ENCODE measurements at places on chromosomes 3 and 15.
A peak's percentile ranks its signal among the peaks of the same experiment; 100 is the strongest.

DNA sequence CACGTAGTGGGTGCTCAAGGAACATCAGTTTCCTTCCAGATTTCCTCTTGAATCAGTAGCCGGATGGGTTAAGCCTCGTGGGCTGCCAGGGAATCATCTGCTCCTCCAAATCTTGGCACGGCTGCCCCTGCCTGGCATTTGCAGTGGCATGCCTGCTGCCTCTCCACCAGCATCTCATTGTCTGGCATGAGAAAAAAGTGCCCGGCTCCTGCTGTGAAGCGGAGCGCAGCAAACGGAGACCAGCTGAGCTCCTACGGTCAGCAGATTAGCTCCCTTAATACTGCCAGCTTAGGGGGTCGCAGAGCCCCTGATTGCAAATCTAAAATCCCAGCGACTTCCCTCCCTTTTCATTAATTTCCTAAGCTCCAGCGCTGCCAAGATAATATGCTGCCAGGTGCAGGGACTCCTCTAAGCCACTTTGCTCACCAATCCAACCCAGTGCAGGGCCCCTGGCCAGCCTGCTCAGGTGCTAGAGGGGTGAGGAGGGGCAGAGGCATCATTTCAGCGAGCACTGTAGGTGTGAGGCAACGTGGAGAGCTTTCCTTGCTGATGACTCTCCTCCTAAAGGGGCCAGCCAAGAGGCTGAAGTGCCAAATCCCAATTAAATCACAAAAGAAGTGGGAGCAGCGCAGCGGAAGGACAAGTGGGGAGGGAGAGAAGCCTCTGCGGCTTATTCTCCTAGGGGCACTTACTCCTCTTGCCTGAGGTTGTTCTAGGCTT, 49.6 kb upstream of the ST8SIA2 start:
- H3K27me3 ChIP-seq = no peaks in the 10 kb centered on the region
- no peak overlapping the region for H3K27ac ChIP-seq
- H3K4me1 ChIP-seq = no peaks in the 10 kb centered on the region
- no peak for DNase-seq
- no peaks in the 10 kb centered on the region for H3K36me3 ChIP-seq
- no peak overlapping the region for H3K4me3 ChIP-seq

GRCh38 chr3:95200384-95200783, 1137.5 kb downstream of the NSUN3 start:
- DNase-seq = no peak
- H3K4me3 ChIP-seq = no peak overlapping the region
- H3K36me3 ChIP-seq = no peaks in the 10 kb centered on the region
- H3K27ac ChIP-seq = no peak overlapping the region

GRCh38 chr3:49674497-49674983, 389 bp downstream of the APEH start:
- H3K27me3 ChIP-seq = no peaks in the 10 kb centered on the region
- H3K27ac ChIP-seq = peak overlapping the region; percentile 86
- H3K4me1 ChIP-seq = peaks cover 27% of the 10 kb centered on the region
- no peaks in the 10 kb centered on the region for H3K36me3 ChIP-seq
- DNase-seq = no peak
- H3K4me3 ChIP-seq = peak overlapping the region; percentile 75

DNA sequence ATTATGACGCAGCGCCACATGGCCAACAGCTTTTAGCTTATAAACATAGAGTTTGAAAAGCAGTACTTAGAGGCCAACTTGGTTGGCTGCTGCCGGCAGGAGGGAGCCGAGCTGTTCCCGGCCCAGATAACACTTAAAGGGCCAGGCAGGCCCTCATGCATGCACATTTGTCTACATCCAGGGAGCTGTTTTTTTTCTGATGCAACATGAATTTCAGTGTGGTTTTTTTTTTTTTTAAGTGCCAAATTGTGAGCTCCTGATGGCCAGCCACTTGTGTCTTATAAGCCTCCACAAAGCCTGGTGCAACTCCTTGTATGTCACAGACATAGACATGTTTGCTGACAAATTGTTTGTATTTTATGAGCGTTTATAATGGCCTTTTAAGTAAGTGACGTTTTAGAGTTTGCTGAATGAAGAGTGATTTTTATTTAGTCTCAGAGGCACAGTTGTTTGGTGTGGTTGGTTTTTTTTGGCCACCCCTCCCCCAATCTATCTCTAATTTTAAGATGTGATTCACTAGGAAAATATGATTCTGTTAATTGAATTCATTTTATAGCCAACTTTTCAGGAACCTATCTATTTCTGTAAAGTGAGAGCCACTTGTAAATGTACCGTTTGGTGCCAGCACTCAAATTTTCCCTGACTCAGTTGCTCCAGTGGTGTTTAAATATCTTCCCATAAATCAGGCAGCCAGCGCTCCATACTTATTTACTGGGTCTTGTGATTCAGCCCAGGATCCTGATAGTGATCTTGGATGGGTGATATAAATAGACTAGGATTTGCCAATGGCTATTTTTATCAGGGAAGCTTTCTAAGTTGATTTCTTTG, 134.3 kb downstream of the VGLL4 start:
- no peaks in the 10 kb centered on the region for H3K36me3 ChIP-seq
- no peaks in the 10 kb centered on the region for H3K27me3 ChIP-seq
- peak; percentile 68 for DNase-seq
- H3K4me1 ChIP-seq = peaks cover 3% of the 10 kb centered on the region

- H3K4me3 ChIP-seq = no peak overlapping the region
- no peak for DNase-seq
- H3K4me1 ChIP-seq = no peaks in the 10 kb centered on the region
- H3K27me3 ChIP-seq = no peaks in the 10 kb centered on the region
- H3K36me3 ChIP-seq = peaks cover 3% of the 10 kb centered on the region
- H3K27ac ChIP-seq = no peak overlapping the region
Observed at GRCh38 chr3:67381667-67382272, 272.6 kb downstream of the SUCLG2 start.

DNA sequence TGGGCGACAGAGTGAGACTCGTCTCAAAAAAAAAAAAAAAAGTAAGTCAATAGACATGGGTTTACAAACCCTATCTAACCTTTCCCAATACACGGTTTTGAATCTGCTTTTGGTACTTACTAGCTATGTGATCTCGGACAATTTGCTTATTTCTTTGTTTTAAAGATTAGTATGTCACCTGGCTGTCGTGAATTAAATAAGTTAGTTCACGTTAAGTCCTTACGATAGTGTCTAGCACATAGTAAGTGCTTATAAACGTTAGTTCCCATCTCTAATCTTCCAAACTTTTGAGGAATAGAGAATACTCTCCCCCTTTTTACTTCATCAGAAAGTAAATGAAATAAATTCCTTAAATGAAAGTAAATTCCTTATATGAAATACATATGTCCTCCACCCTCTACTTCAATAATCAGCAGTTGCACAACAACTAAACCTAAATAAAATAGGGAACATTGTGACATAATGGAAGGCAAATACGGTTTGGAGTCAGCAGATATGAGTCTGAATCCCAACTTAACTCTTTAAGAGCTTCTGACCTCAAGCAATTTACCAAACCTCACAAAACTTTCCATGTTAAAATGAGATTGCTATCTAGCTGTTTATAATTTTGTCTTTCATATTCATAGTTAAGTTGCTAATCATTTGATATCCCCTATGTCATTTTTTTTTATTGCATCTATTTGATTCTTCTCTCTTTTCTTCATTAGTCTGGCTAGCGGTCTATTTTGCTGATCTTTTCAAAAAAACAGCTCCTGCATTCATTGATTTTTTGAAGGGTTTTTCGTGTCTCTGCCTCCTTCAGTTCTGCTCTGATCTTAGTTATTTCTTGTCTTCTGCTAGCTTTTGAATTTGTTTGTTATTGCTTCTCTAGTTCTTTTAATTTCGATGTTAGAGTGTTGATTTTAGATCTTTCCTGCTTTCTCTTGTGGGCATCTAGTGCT, 134.6 kb downstream of the PEAK1 start:
- DNase-seq = no peak
- H3K4me3 ChIP-seq = no peak overlapping the region
- no peaks in the 10 kb centered on the region for H3K36me3 ChIP-seq
- no peak overlapping the region for H3K27ac ChIP-seq

DNA sequence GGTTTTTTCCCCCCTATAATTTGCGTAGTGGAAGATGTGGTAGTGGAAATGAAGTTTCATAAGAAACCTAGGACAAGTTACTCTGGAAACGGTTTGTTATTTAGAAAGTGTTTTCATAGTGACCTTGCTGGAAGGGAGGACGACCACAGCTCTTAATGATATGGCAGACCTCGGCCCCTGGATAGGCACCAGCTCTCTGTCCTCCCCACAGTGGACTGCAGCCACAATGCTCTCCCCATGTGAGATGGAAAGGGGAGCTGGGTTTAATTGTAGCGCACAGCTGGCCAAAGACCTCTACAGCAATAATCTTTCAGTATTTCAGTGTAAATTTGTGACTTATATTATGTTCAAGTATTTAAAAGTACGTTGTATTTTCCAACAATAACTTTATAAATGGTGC, 151.2 kb downstream of the PLCL2 start:
- H3K4me1 ChIP-seq = no peaks in the 10 kb centered on the region
- no peak for DNase-seq
- no peak overlapping the region for H3K27ac ChIP-seq
- H3K36me3 ChIP-seq = no peaks in the 10 kb centered on the region
- no peaks in the 10 kb centered on the region for H3K27me3 ChIP-seq

DNA sequence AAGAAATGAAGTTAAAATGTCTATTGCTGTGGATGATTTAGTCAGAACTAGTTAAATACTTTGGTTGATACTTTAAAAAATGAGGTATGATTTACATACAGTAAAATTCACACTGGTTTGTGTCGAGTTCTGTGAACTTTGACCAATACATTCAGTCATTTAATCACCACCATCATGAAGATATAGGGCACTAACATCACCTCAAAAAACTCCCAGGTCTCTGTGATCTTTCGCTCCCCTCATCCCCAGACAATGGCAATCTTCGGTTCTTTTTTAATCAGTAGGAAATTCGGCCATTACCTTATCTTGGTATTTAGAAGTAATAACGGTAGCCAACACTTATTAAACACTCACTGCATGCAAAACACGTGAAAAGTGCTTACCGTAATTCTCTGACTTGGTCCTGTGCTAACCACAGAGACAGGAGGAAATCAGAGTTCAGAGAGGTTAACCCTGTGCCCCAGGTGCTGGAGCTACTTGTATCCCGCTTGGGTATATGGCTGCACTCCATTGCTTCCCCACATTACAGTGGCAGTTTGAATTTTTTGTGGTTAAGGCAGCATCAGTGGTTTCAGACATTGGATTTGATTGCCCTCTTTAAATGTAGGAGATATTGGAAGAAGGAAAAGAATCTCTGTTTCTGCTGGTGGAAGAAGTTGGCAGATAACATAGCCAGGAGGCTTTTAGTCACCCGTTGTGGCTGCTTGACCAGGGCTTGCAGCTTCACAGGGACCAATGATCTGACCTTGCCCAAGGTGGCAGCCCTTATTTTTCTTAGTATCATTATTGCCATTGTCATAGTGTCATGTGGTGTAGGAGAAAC, 4.2 kb downstream of the PLCL2 start:
- no peaks in the 10 kb centered on the region for H3K27me3 ChIP-seq
- H3K36me3 ChIP-seq = no peaks in the 10 kb centered on the region
- peaks cover 7% of the 10 kb centered on the region for H3K4me1 ChIP-seq
- H3K27ac ChIP-seq = peak overlapping the region; percentile 13
- H3K4me3 ChIP-seq = no peak overlapping the region
- no peak for DNase-seq

- H3K36me3 ChIP-seq = no peaks in the 10 kb centered on the region
- DNase-seq = no peak
- H3K4me1 ChIP-seq = peaks cover 10% of the 10 kb centered on the region
Observed at GRCh38 chr15:61070111-61070901, 158.8 kb downstream of the RORA start.

GRCh38 chr3:42189736-42190135, 76.2 kb downstream of the CCK start:
- H3K27ac ChIP-seq = peak overlapping the region; percentile 43
- no peaks in the 10 kb centered on the region for H3K36me3 ChIP-seq
- H3K4me3 ChIP-seq = no peak overlapping the region
- DNase-seq = peak; percentile 34
- no peaks in the 10 kb centered on the region for H3K4me1 ChIP-seq

DNA sequence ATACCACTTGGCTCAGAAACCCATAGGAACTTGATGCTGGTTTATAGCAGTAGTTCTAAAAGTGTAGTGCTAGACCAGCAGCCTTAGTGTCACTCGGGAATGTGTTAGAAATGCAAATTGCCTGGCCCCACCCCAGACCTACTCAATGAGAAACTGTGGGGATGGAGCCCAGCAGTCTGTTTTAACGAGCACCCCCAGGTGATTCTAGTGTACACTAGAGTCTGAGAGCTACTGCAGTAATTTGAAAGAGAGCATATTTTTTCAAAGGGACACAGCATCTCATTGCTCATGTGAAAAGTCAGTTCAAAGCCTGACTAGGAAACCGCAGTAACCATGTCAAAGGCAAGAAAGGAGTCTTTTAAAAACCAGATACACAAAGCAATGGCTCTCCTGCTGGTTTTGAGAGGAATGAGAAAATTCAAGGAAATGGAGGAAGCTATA, 313.4 kb downstream of the SQOR start:
- no peak for DNase-seq
- no peaks in the 10 kb centered on the region for H3K4me1 ChIP-seq
- no peaks in the 10 kb centered on the region for H3K36me3 ChIP-seq

DNA sequence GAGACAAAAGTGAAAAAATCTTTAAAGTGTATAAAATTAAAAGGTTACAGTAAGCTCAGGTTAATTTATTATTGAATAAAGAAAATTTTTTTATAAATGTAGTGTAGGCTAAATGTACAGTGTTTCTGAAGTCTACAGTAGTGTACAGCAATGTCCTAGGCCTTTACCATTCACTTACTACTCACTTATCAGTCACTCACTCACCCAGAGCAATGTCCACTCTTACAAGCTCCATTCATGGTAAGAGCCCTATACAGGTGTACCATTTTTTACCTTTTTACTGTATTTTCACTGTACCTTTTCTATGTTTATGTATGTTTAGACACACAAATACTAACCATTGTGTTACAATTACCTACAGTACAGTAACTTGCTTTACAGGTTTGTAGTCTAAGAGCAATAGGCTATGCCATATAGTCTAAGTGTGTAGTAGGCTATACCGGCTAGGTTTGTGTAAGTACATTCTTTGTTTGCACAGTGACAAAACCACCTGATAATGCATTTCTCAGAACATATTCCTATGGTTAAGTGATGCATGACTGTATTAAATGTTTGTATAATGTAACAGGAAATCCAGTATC, 38.1 kb upstream of the NECTIN3 start:
- no peaks in the 10 kb centered on the region for H3K4me1 ChIP-seq
- no peak overlapping the region for H3K4me3 ChIP-seq
- no peak overlapping the region for H3K27ac ChIP-seq
- DNase-seq = no peak

GRCh38 chr3:162141272-162141791, 644.7 kb downstream of the OTOL1 start:
- H3K4me3 ChIP-seq = no peak overlapping the region
- no peak overlapping the region for H3K27ac ChIP-seq
- no peaks in the 10 kb centered on the region for H3K4me1 ChIP-seq
- no peaks in the 10 kb centered on the region for H3K36me3 ChIP-seq

GRCh38 chr3:82641701-82642100, 880.3 kb upstream of the GBE1 start:
- no peak for DNase-seq
- H3K27ac ChIP-seq = no peak overlapping the region
- no peaks in the 10 kb centered on the region for H3K27me3 ChIP-seq
- H3K4me3 ChIP-seq = no peak overlapping the region
- no peaks in the 10 kb centered on the region for H3K36me3 ChIP-seq

- H3K27me3 ChIP-seq = no peaks in the 10 kb centered on the region
- no peak for DNase-seq
- H3K4me1 ChIP-seq = peaks cover 9% of the 10 kb centered on the region
- peaks cover 14% of the 10 kb centered on the region for H3K36me3 ChIP-seq
- no peak overlapping the region for H3K4me3 ChIP-seq
Observed at GRCh38 chr3:130705501-130705900, 41.1 kb downstream of the PIK3R4 start.

GRCh38 chr3:119276680-119277079, 17.5 kb upstream of the ARHGAP31 start:
- DNase-seq = no peak
- H3K27me3 ChIP-seq = no peaks in the 10 kb centered on the region
- H3K4me1 ChIP-seq = no peaks in the 10 kb centered on the region
- H3K4me3 ChIP-seq = no peak overlapping the region

Measured in right lobe of liver (tissue), 6 donors.